Esophagus squamous epithelium (tissue), 5 donors: ENCODE measurements at places on chromosomes 12 and 14.

- DNase-seq: no peak
Observed at GRCh38 chr14:90453401-90453951, 56.6 kb downstream of the CALM1 start.

GRCh38 chr14:51883232-51883631 lies 22.8 kb downstream of the GNG2 start:
- no peak for DNase-seq

GRCh38 chr12:42802785-42803189 lies 213.2 kb upstream of the PRICKLE1 start:
- DNase-seq: no peak

DNA sequence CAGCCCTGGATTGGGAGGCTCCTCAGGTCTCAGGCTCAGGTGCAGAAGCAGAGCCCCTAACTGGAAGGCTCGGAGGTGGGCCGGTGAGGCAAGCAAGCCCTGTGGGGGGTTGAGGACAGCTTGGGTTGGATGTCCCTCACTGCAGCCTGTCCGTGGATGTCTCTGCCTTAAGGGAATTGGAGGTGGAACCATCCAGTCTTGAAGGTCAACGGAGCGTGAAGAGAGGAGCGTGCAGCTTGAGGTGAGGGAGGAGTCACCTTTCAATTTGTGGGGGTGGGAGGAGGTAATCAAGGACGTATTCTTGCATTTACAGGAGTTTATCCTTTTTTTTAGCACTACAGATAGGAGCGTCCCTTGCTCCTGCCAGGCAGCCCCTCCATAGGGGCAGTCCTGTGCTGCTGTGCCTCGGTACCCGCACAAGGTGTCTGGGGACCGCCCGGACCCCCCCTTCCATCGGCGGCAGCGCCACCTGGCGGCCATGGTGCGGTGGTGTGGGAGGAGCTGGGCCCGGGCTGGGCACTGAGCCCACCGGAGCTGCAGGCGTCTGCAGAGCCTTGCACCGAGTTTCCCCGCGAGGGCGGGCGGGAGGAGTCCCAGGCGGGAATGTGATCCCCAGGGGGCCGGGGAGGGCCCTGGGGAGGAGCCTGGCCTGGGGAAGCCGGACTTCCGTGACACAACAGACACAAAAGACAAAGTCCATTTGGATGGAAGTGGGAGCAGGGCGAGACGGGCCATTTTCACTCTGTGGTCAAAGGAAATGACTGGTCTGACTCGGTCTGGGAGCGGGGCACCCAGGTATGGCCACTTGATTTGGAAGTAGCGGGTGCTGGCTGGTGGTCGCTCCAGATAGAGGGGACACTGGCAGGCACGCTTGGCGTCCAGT lies 864 bp downstream of the DNAJC22 start:
- DNase-seq: no peak

DNA sequence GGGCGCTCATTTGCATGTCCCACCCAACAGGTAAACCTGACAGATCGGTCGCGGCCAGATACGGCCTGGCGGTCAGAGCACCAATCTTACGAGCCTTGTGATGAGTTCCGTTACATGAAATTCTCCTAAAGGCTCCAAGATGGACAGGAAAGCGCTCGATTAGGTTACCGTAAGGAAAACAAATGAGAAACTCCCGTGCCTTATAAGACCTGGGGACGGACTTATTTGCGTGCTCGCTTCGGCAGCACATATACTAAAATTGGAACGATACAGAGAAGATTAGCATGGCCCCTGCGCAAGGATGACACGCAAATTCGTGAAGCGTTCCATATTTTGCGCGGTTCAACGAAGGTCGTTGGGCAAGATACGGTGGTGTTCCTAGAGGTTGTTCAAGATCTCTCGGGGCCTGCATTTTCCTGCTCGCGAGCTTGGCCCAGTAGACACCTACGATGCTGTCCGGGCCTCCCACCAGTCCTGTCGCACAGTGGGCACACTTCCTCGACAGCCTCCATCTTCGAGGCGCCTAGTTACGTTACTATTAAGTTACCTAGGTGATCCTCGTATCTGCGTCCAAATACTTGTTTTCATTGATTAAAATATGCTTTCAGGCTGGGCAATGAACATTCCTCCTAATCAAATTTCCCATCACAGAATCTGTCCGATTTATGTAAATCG lies at the start of gene RNU6-7:
TSS of gene RNU6-7 (plus strand) at position 230 of the 675 bp plus-strand sequence.
- no peak for DNase-seq

DNA sequence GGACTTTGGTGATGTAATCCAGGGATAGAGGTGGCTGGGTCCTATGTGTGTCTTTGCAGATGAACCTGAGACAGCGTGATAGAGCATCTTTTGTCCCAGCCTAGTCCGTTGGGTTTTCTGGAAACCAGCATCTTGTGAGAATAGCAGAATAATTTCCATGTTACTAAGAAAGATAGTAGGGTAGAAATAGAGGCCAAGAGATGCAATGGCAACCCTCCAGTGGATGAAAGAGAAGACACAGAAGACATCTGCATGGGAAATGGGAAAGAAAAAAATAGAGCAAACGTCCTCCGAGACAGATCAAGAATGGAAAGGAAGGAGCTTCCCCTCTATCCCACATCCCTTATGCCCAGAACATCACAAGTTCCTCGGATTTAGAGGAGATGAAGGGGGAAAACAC lies 409.3 kb upstream of the TMEM132C start:
- DNase-seq: no peak

DNA sequence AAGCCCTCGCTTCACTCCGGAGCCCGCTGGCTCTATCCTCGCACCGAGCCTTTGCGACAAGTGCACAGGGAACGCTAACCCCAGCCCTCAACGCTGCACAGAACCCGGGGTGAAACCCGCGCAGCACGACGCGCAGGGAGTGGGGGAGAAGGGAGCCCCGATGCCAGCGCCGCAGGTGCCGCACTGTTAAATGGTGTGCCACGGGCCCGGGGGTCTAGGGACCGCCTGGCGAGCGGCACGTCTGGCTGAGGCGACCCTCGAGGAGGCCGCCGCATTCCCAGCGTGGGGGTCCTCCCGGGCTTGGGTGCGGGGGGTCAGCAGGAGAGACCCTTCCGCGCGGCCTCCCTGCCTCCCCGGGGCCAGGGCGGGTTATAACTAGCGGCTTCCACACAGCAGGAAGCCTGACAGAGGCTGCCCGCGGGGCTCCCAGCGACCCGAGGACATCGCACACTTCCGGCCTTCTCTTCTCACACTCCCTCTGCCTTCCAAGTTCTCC lies 23.8 kb upstream of the LRTM2 start:
- DNase-seq: no peak

DNA sequence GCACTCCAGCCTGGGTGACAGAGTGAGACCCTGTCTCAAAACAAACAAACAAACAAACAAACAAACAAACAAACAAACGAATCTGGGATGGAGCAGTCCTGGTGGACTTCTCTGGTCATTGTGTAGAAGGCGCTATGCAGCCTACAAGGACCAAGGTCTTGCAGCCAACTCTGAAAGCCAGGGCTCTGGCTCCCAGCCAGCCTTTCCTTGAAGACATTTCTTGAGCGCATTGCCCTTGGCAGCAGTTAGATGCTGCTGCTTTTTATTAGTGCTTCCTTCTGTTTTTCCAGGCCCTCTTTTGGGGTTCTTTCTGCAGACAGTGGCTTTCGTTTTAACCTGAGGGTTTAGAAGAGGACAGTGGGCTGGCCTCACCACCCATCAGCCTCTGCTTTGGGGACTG lies 20.2 kb downstream of the CCDC177 start:
- no peak for DNase-seq

- DNase-seq: no peak
Observed at GRCh38 chr14:34643361-34643760, 13.4 kb upstream of the SNX6 start.

- no peak for DNase-seq
Observed at GRCh38 chr14:95623195-95623594, 63.0 kb upstream of the TCL1B start.

GRCh38 chr12:18567787-18568186 lies 170.0 kb downstream of the PLCZ1 start:
- DNase-seq: no peak

DNA sequence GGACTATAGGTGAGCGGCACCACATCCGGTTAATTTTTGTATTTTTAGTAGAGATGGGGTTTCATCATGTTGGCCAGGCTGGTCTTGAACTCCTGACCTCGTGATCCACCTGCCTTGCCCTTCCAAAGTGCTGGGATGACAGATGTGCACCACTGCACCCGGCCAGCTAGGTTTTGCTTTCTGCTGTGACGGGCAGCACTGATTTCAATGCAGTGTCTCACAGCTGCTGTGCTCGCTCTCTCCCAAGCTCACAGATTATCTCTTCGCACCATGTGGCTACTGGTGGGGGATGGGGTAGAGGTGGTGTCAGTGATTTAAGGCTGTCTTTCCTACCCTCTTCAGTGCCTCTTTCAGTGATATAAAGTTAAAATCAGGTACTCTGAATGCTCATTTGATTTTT lies 909.1 kb downstream of the TRHDE start:
- DNase-seq: no peak

GRCh38 chr12:30719060-30719459 lies 23.4 kb upstream of the IPO8 start:
- DNase-seq: no peak

- DNase-seq: no peak
Observed at GRCh38 chr12:77697126-77697525, 133.6 kb upstream of the NAV3 start.

- DNase-seq: no peak
Observed at GRCh38 chr12:21324551-21324950, 10.2 kb downstream of the SLCO1A2 start.

GRCh38 chr12:88141425-88141773 lies 489 bp downstream of the CEP290 start:
- no peak for DNase-seq

DNA sequence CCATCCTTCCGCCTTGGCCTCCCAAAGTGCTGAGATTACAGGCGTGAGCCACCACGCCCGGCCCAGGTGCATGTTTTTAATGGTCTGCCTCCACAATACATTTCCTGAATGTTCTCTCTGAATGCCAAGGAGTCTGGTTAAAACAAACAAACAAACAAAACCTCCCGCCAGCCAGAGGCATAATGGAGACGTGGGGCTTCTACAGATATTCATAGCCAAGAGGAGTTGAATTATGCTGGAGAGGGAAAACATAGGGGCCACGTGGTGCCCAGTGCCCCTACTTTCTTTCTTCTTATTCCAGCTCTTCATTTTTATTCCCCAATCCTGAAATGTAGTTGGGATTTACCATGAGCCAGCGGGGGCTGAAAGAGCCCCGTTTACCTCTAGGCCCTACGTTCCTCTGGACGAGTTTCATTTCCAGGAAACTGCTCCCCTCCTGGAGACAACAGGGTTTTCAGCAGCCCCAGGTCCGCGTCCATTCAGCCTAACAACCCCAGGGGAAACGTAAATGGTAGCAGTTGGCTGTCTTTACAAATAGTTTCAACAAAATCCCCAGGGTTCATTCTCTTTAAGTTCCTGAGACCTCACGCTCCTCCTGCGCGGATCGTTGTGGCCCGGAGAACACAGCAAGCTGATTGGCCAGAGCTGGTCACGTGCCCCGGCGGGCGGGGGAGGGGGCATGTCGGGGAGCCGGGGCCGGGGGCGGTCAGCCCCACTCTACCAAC lies 108.5 kb upstream of the ESRRB start:
- no peak for DNase-seq

- no peak for DNase-seq
Observed at GRCh38 chr12:56520048-56520447, 1.6 kb upstream of the RBMS2 start.

DNA sequence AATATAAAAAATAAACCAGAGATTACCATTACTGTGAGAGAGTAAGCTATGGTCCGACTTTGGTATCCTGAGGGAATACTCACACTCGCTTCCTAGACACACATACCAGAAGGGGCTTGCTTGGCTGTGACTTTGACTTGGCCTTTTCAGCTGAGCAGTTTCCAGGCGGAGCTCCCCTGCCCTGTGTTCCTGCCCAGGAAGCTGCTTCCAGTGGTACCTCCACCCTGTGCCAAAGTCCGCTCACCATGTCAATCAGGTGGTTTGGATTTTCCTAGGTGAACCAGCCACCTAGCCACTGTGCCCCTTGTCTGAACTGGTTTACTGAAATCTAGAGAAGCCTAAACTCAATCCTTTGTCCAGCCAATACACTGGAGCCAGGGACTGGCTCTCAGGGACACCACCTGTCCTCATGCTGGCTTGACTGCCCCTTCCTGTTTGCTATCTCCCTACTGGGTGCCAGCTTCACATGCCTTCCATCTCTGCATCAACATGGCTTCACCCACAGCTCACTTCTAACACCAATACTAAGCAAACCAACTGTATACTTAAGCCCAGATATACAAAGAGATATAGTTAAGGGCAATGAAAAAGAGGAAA lies 28.6 kb downstream of the MAX start:
- DNase-seq: no peak

- DNase-seq: no peak
Observed at GRCh38 chr12:5003025-5003666, 40.5 kb upstream of the KCNA5 start.

DNA sequence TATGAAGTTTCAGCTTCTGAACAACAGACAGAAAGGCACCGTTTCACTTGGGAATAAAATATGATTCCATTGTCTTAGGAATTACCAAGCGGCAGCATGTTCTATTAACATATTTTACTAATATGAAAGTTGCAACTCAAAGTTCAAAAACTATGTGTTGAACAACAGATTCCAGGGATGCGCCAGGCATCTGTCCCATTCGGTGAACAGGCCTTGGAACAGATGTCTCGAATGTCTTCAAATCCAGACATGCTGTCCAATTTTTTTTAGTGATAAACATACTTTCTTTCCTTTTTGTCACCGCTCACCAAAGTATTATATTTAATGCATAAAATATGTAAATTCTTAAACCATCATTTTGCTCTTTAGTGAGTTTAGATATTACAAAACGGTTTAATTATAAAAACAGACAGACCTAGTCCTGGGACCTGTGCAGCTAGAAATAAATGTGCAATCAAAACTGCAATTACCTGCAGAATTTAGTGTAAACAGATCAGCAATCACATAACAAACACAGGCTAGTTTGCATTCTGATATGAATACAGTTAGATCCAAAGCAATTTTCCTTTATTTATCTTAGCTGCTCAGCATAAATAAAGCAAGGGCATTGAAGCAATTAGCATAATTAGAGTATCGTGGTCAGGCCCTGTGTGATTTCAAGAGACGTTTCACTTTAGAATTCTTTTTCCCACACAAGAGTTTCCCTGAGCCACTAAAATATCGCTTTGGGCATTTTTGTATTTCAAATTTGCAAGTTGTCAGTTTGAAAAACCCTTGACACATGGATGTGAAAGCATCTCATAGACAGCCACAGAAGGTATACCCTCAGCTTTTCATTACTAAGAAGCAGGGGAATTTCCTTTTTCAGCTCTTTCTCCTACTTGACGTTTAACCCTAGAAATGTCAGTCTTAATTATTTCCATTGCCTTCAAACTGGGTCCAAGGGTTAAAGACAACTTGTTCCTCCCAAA lies 420.8 kb downstream of the EGLN3 start:
- DNase-seq: no peak
